Naive thymus-derived CD8-positive, alpha-beta T cell (primary cell): ENCODE measurements at places on chromosomes 5 and 9.

- no peak for DNase-seq
These were observed 392.2 kb downstream of the PDE4D start for GRCh38 chr5:59501316-59501715.

DNA sequence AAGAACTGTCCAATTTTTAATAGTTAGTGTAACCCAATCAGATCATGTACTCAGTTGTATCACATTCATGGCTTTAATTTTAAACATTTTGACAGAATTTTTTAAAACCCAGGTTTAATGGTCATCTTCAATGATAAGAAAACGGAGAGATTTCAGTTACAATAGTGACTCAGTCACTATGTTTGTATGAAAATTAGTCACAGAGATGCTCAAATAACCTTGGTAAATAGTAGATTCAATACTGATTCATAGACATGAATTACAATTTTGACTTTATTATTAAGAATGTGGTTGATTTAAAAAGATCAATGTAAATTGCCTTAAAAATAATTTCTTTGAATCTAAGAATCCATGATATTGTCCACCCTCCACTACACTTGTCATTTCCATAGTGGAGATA, 64.6 kb upstream of the TYRP1 start:
- no peak for DNase-seq

DNA sequence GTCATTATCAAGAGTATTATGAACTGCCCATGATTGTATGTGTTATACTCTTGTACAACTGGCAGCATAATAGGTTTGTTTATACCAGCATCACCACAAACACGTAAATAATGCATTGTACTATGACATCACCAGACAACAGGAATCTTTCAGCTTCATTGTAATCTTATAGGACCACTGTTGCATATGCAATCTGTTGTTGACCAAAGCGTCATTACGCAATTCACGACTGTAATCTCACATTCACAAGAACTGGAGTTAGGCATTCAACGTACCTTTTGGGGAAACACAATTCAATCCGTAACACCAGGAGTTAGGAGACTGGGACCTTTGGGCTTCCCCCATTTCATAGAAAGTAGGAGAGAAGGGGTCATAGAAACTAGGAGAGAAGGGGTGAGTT, 20.4 kb upstream of the ARSI start:
- no peak for DNase-seq

DNA sequence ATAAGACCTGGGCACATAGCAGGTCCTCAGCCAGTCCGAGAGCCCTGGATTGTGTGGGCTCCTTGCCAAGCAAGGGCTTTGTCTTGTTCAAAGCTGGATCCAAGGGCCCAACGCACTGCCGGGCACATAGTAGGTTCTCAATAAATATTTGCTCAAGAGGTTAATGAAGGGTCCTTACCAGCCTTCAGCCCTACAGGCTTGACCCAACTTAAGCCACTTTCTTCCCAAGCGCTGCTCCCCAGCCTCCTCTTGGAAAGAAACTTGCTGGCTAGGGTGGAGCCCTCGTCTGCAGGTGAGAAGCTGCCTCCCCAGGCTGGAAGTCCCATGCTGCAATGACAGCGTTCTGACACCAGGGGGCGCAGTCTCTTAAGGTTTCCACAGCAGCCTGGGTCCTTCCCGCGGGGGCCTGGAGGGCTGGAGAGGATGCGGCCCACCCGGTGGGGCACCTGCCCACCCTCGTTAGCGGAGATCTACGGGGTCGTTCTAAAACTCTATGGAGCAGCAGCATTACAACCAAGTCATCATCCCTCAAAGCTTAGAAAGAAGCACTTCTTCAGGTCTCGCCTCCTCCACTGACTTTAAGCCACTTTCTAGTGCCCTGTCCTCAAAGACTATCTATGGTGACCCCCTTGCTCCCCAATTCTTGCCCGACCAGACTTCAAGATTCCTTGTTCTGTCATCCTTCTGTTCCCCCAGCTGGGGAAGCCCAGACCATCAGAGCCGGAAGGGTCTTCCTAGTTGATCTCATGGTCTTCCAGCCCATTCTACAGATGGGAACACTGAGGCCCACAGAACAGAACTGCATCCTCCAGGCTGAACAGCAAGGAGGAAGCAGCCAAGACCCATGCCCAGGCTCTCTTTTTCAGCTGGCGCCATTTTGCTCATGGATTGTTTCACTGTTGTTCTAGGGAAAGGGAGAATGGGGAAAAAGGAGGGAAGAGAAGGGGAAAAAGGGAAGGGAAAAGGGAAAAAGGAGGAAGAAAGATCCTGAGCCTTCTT, 115.4 kb downstream of the LHX2 start:
- DNase-seq, result peak; percentile 49

DNA sequence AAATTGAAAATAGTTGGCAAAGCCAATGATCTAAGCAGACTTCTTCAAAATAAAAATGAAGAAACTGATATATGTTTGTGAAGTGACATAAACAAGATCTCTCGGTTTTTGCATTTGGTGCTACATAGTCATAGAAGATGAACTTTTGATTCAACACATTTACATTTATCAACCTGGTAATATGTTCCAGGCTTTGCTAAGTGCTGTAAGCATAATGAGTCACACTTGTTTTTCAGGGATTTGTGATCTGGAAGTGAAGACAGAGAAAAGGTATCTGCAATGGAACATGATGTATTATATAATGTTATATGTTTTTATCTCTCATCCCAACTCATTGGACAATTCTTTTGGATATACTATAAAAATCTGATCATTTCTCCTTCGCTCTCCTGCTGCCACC, 801.4 kb downstream of the BRINP1 start:
- DNase-seq, result no peak

GRCh38 chr5:148090146-148090772, 26.5 kb downstream of the SPINK5 start:
- no peak for DNase-seq
